ENCODE measurements at places on chromosomes 1 and 21. TPM values are rescaled to one million over a fixed set of nuclear protein-coding genes. Genes with fewer than 3 reads are reported as not detected.

GRCh38 chr21:28086861-28087581 lies 905.7 kb downstream of the LTN1 start:
- DNase-seq = no peak

- DNase-seq = no peak
Measured at GRCh38 chr1:233342086-233342485, 14.6 kb downstream of the MAP3K21 start.

GRCh38 chr1:112723511-112723839 lies 8.3 kb upstream of the PPM1J start:
- no peak for DNase-seq

DNA sequence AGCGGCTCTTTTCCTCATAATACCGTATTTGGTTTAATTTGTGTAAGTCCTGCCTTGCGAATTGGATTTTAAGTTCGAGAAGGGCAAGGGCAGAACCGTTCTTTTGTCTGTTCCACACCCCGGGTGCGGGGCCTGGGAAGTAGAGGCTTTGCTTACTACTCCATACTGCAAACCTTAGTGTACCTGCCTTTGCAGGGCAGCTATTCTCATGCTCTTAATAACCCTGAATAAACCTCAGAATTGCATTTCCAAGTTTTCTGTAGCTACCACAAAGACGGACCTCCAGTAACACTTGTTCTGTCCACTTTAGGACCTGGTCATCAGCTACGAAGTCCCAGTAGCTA lies 657 bp upstream of the HNRNPU start:
- peak; percentile 37 for DNase-seq

GRCh38 chr21:29860346-29860745 lies 79.5 kb downstream of the GRIK1 start:
- DNase-seq = no peak

- DNase-seq = no peak
Measured at GRCh38 chr1:107531065-107531908, 390.4 kb downstream of the NTNG1 start.

DNA sequence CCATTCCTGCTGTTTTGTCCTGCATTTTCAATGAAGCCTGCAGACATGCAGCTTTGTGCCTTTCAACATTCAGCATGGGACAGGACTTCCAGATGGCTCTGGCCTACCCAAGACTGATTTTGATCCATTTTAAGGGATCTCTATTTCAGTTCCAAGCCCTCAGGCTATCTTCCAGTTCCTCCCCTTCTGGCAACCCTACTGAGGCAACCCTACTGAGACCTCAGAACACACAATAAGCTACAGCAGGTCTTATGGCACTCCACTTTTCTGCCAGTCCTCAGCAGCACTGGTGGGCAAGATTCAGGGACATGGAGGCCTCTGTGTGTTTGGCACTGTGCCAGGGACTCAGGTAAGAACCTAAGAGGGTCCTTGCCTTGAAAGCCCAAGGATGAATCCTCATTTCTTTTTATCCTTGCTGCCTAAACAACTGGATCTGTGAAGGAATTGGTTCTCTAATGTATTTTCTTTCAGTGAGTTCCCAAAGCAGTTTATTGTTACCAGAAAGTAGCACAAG lies 50.7 kb downstream of the MAB21L3 start:
- no peak for DNase-seq

DNA sequence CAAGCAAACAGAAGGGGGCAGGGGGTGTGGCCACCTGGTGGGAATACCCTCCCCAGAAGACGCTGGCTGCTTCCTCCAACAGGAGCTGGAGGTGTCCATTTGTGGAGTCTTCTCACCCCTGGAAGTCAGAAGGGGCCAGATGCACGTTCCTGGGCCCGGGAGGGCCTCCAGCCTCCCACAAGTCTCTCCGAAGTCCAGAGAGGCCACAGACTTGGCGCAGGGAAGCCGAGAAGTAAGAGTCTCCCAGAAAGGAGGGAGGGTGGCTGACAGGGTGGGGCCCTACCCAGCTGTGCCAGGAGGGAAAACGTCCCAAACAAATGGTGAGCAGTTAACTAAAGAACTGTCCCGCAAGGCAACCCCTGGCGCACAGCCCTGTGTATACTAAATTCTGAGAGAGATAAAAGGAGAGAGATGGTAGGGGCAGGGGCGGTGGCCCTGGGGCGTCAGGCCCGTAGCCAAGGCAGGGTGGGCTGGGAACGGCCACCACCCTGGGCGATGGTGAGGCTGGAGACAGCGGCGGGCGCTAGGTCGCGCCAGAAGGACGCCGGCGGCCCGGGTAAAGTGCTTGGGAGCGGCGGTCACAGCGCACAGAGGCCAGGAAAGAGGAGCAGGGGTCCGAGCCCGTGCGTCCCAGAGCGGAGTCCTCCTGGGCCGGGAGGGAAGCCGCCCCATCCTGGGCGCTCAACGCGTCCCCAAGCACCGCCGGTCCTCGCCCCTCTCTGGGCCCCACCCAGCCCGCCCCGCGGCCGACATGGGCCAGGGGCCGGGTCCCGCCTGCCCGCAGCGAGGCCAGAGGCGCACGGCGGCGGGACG lies 1.2 kb downstream of the CHD5 start:
- no peak for DNase-seq

GRCh38 chr1:41535716-41536115 lies 51.2 kb upstream of the EDN2 start:
- no peak for DNase-seq

- DNase-seq = no peak
Measured at GRCh38 chr1:68322096-68322495, 89.8 kb upstream of the WLS start.

GRCh38 chr1:218357211-218357892 lies 12.2 kb downstream of the TGFB2 start:
- no peak for DNase-seq

DNA sequence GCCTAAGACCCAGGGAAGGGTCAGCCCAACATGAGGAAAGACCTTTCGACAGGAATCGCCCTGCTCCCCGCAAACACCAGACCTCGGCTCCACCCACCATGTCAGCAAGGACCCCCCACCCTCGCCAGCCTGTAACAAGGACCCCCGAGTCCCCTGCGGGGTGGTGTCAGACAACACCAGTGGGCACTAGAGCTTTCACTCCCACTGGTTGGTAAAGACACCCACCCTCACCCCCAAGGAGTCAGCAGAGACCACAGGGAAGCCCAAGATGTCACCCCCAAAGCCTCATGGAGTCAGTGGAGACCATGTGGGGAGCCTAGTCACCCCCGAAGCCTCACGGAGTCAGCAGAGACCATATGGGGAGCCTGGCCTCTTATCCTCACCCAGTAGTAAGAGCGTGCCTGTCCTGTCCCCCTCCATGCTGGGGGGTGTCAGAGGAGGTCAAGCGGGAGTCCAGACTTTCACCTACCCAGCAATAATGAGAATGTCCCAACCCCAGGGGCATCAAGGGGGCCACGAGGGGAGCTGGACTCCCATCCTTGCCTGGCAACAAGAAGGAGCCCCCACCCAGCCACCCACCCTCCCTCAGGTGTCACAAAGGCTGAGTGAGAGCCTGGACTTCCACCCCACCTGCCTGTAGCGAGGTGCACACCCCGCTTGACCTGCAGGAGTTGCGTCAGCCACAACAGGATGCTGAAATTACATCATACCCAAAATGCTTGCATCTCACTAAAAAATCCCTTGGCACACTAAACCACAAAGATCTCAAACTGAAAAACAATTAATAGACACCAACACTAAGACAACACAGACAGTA lies 24.8 kb downstream of the SLC19A1 start:
- DNase-seq = no peak

GRCh38 chr21:37405629-37406028 lies 39.1 kb downstream of the DYRK1A start:
- DNase-seq = no peak

DNA sequence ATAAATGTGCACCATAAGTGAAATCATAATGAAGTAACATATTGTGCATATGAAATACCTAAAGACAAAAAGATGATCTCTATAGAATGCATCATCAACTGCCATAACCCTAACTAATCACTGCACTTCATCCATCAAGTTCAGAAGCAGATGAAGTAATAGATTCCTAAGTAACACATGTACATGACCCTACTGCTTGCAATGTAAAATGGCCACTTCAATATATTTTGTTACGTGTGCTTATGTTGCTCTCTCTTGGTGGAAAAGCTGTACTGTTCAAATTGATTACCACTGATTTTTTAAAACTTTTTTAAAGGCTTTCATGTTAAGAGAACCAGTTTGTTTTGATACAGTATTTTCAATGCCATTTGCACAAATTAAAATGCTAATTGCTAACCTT lies 141.8 kb downstream of the TTLL7 start:
- DNase-seq = peak; percentile 24

GRCh38 chr21:38887062-38887686 lies 81.4 kb downstream of the ETS2 start:
- DNase-seq = no peak

DNA sequence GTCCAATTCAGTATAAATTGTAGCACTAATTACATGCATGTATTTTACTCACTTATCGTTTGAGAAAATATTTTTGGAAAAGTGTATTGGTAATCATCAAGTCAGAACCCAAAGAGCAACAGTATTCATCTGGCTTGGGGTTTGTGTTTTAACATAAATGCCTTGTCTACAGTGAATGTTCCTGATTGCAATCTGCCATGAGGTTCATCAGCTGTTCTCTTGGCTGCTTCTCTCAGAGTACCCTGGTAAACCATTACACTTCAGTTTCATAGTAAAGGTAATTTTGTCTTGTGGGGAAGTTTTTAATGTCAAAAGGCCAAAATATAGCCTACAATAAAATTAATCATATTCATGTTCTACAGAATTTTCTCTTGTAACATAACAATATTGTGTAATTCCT lies 150.3 kb downstream of the IFI44 start:
- DNase-seq = no peak

GRCh38 chr1:167509587-167509986 lies 8.7 kb downstream of the CD247 start:
- no peak for DNase-seq

GRCh38 chr1:231028682-231029081 lies 11.4 kb downstream of the FAM89A start:
- no peak for DNase-seq

GRCh38 chr1:175207971-175208370 lies 15.4 kb upstream of the KIAA0040 start:
- DNase-seq = no peak

- DNase-seq = no peak
Measured at GRCh38 chr21:36874665-36875064, 91.8 kb downstream of the HLCS start.

DNA sequence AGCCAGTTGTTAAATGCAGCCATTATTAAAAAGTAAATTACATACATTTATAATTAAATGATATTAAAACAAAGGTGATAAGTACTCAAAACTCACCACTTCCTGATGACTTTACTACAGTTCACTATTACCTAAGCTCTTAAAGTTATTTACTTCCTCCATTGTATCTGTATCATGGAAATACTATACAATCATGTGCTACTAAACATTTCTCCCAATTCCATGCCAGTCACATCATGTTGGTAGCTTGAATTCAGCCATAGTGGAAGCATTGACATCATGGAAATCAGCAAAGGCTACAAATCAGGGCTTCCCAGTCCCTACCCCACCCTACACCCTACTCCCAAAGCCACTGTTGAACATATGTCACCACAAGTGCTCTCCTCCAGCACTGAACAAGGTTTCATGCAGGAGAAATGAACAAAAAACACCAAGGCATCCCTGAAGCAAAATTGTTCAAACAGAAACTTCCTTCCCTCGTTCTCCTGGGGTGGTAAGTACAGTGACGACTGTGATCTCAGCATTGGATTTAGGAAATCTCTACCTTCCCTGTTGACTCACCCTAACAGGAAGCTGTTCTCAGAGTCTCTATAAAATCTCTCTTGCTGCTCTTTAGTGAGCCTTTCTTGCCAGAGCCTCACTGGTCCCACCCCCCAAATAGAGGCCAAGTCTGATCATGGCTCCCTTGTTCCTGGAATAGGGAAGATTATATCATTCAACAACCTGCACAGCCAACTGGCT lies 12.7 kb downstream of the VSIG8 start:
- DNase-seq = no peak

DNA sequence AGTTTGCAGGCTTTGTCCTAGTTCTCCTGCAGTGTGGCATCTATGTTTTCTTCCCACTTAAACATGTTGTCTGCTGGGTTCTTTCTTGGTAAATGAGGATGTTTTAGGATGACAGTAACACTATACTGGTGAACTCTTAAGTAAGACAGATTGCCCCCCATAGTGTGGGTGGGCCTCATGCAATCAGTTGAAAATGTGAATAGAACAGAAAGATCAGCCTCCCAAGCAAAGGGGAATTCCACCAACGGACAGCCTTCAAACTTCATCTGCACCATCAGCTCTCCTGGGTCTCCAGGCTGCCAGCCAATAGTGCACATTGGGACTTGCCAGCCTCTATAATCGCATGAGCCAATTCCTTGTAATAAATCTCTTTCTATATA lies 10.7 kb upstream of the TARBP1 start:
- no peak for DNase-seq

- DNase-seq = no peak
Measured at GRCh38 chr1:117173691-117174090, 37.0 kb downstream of the VTCN1 start.

- DNase-seq = no peak
Measured at GRCh38 chr1:152777510-152778137, 2.7 kb downstream of the LCE1F start.

The SCAF4 gene
- 3.9 TPM for total RNA-seq

The MEX3A gene
- total RNA-seq = 1.7 TPM

The FMO1 gene
- 0.77 TPM for total RNA-seq

The C1orf105 gene
- not detected for total RNA-seq

The CLCC1 gene
- 30.6 TPM for total RNA-seq

The LRRC7 gene
- total RNA-seq = not detected

The FALEC gene
- 1.0 TPM for total RNA-seq

The ALDH4A1 gene
- total RNA-seq = 6.9 TPM

The ABCG1 gene
- total RNA-seq = 0.77 TPM

The OTUD7B gene
- total RNA-seq = 17.3 TPM

The PTAFR gene
- total RNA-seq = under 0.01 TPM

Data from fibroblast of lung (primary cell).